PC-3 (cell line): ENCODE measurements at places on chromosomes 6 and 20. TPM values are rescaled to one million over a fixed set of nuclear protein-coding genes. Genes with fewer than 3 reads are reported as not detected.
A peak's percentile ranks its signal among the peaks of the same experiment; 100 is the strongest.

DNA sequence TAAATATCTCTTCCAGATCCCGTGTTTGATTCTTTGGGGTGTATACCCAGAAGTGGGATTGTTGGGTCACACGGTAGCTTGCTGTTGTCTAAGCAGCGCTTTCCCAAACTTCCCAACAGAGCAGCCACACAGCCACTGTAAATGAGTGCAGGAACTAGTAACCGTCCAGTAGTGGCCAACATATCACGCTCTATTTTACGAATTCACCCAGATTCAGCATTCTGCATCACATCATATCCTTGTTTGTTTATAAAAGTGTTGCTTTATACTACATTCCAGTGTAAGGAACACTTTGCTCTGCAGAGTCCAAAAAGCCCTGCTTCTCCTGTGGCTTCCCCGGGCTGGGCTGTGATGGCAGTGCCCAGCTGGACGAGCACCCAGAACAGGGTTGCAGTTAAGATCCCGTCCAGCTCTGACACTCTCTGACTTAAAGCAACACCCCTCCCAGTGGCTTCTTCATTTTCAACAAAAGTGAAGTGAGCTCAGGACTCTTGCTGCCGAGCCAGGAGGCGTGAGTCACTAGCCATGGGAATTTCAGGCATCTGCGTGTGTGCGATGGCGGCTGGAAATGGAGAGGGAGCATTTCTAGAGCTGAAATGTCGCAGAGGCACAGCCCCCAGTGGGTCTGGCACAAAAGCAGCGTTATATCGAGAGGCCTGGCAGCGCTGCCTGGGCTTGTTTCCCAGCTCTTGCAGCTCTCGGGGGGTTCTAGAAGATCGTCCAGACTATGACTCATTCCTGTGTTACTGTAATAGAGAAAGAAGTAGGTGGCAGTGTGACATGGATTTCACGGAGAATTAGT, 216.3 kb upstream of the ECI2 start:
- DNase-seq, result peak; percentile 88

DNA sequence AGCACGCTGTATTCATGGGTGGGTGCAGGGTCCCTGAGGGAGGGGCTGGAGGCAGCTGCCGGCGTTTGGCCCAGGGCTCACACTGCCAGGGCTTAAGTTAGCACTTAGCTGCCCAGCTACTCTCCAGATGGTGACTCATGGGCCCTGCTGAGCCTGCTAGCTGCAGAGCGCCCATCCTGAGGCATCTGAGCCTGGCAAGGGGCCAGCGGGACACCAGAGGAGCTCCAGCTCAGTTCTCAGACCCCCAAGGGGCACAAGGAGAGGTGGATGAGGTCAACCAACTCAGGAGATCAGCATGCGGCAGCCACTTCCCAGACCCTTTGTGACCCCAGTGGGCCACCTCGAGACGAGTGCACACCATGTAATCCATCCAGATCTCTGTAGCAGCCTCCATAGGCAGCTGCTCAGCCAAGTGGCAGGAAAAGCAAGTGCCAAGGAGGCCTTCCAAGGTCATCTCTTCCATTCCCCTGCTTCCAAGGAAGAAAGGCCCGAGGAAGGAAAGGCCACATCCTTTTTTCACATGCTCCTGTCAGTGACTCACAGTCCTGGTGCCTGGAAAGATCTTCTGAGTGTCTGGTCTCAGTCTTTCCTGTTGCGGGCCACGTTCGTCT, 35.3 kb downstream of the FOXP4 start:
- DNase-seq, result peak; percentile 84

DNA sequence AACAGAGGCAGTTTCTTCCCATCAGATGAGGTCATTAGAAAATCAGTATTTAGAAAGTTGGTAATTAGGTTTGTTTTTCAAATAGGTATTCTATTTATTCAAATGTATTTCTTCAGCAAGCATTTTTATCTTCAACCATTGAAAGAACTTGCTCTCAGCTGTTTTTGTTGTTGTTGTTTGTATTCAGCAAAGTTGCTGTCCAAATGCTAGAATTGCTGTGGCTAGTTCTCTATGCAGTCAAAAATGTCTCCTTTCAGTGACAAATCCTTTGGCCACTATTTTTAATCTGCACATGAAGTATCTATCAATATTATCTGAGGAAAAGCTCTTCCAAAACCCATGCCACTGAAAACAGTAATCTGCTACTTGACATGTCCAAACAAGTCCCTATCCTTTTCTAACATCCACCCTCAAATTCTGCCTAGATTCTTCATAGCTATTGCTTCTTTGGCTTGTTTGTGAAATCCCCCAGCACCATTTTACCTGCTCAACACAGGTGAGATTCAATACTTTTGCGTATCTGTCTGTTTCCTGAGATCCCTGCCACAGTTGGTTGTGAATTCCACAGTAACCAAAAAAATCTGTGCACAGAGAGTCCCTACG, 1005.4 kb downstream of the GRIK2 start:
- DNase-seq, result no peak

DNA sequence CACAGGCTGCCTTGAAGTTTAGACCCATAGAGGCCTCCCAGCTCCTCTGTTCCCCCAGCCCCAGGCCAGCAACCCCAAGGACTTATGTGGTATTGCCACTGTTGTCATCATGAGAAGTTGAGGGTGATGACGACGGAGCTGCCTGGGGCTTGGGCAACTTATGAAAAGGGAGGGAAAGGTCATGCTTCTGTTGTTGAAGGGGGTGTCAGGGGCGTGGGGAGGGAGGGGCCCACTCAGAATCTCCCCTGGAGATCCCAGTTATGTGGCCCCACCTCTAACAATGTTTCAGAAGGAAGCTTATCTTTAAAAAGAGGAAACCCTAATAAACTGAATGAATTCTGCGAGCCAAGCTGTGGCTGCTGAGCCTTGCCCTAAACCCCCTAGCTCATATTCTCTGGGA, 4.2 kb downstream of the ADTRP start:
- no peak for DNase-seq

Gene INSM1
- total RNA-seq, result 0.04 TPM in 1 of 2 replicates, not detected in the other

DNA sequence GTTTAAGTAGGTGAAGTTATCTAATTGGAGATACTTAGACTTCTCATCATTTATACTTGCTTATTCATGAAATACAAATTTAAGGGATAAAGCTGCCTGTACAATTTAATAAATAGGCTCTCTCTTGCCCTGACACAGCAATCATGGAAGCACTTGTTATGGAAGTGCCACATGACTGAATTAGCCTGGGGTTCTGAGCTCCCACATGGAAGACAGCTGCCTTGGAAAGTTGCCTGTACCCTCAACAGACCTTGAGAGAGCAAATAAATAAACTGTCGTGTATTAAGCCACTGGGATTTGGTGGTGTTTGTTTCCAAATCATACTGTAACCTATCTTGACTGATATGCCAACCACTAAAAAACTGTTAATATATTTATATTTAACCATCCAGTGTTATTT, 87.0 kb upstream of the RSPO3 start:
- no peak for DNase-seq

GRCh38 chr20:23152902-23153301, 66.8 kb upstream of the CD93 start:
- DNase-seq, result no peak

DNA sequence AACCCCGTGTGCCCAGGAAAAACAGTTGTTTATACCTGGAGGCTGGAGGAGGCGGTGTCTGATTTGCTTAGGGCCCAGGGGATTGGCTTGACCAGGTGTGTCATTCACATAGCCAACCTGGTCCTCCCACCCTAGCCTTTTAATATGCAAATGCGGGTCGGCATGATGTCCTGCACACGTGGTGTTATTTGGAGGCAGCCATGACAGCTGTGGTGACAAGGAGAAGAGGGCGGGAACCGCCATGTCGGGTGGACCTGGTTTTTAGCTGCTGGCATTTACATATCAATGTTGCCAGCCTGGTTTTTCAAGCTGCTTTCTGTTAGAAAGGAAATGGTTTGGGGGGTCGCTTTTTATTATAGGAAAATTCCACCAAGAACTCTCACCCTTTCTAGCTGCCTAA, 291.4 kb upstream of the QKI start:
- DNase-seq, result no peak

- no peak for DNase-seq
Measured at GRCh38 chr20:4844751-4845465, 123.2 kb downstream of the PRND start.
